Stimulated activated memory B cell treated with anti-CD40 and anti-IgM and Interleukin-4, amounts not matched to agents 10 μg/mL and 1 μg/mL and 100 μg/mL, for 72 hours (primary cell): ENCODE measurements at places on chromosomes 3 and 15.

DNA sequence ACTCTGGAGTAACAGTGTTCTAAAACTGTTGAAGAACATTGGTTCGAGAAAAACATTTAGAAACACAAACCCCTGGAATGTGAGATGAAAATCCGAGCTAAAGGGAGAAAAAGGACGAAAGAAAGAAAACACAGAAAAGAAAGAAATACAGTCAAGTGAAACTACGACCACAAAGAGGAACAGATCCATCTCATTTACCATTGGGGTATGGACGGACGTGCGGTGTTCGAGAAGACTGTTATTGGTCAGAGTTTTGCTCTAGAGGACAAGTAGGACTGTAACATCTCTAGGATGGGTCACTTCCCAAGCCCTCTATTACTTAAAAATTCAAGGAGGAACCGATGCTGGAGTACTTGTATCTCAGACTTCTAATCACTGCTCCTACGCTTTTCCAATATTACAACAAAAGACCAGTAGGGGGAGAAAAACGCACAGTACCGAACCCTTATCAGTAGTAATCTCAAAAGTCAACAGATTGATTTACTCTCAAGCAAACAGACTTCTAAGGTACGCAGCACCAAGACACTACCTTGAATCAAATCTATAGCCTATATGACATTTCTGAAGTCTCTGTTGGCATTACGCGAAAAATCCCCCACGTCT, 1.1 kb upstream of the PIK3CA start:
- peak; percentile 39 for ATAC-seq

GRCh38 chr15:66746231-66746605, 44.2 kb downstream of the SMAD6 start:
- no peak for ATAC-seq

GRCh38 chr15:99981839-99982658, 248.8 kb upstream of the LYSMD4 start:
- no peak for ATAC-seq

GRCh38 chr3:47849186-47849698, 46.3 kb downstream of the DHX30 start:
- ATAC-seq, result no peak

DNA sequence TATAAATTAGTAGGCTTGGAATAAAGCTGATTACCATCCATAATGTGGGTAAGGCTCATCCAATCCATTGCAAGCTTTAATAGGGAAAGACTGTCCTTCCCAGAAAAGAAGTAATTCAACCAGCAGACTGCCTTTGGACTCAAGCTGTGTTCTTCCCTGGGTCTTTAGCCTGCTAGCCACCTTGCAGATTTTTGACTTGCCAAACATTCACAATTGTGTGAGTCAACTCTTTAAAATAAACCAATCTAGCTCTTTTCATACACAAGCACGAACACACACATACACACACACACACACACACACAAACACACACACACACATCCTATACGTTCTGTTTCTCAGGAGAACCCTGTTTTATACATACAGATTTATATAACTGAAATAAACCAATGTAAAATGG, 248.1 kb downstream of the NAALADL2 start:
- ATAC-seq, result no peak

DNA sequence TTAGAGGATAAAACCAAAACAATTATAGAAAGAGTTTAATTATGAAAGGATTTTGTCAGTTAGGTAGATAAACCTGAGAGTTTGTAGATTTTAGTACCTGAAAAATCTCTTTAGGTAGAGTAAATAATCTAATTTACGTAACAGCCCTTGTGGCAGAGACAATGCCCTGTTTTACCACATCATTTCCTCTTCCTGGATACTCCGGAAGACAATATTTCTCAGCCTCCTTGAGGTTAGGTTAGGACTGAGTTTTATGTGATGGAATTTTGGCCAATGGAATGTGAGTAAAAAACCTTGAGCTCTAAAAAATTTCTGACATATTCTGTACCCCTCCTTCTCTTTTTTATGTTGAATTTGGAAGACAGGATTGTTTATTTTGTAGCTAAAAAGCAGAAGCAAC, 50.7 kb upstream of the TPRG1 start:
- ATAC-seq, result no peak

GRCh38 chr3:32278714-32279113, 40.2 kb downstream of the CMTM8 start:
- no peak for ATAC-seq

GRCh38 chr3:113377158-113377557, 64.1 kb downstream of the CFAP44 start:
- ATAC-seq, result no peak

- no peak for ATAC-seq
These were observed 4.7 kb upstream of the DCBLD2 start for GRCh38 chr3:98906230-98906629.

GRCh38 chr3:15345608-15346137, 13.3 kb upstream of the SH3BP5 start:
- peak; percentile 98 for ATAC-seq

DNA sequence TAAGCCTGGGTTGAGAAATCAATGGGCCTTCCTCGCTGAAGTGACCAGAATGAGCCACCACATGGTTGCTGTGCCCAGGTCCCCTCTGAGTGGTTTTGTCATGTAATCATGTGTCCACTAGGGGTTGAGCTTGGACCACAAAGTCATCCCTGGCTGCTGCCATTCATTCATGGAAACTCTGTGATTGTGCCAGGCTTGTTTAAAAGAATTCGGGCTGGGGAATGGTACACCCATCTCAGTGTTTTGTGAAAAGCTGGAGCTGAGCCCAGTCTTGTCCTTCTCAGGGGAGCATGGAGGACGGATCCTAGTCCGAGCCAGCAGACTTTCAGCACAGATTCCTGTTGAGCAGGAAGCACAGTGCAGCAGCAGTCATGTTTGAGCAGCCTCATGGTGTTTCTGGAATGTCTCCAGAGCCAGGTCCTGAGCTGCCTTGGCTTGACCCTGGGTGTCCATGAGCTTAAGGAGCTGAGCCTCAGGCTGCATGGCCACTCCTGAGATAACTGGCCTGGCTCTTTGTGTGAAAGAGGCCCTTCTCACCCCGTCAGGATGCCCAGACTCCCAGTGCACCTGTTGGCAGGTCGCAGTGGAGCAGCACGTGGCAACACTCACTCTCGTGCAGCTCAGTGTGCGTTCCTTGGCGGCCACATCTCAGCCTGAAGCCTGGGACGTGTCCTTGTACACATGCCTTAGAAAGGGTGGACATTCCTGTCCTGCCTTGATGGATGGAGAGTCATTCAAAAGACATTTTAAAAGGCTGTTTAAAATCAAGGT, 260.3 kb upstream of the TPM1 start:
- ATAC-seq, result peak; percentile 46

GRCh38 chr15:69282104-69282743, 16.5 kb upstream of the PAQR5 start:
- ATAC-seq, result no peak

- no peak for ATAC-seq
These were observed 231.0 kb upstream of the RASGRP1 start for GRCh38 chr15:38795471-38796245.

DNA sequence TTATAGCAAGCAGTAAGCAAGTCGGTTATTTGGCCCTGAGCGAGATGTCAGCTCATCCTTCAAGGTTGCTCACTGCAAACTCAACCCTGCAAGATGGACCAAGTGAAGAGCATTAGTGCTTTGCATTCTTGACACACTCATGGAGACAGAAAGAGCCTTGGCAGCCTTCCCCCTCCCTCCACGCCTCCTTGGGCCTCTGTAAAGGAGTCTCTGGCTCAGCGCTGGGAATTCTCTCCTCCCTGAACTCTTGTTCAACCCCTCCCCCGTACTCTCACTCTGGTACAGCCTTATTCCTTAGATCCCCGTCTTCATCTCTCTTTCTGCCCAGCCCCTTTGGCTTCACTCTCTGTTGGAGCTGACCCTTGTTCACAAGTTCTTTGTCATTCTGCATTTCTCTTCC, 2.2 kb upstream of the CX3CR1 start:
- ATAC-seq, result no peak

DNA sequence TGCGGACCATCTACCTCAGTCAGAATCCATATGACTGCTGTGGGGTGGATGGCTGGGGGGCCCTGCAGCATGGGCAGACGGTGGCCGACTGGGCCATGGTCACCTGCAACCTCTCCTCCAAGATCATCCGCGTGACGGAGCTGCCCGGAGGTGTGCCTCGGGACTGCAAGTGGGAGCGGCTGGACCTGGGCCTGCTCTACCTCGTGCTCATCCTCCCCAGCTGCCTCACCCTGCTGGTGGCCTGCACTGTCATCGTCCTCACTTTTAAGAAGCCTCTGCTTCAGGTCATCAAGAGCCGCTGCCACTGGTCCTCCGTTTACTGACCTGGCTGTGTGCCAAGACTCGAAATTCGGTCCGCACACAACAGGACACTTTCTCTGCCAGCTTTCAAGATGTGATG, 21.9 kb downstream of the NRROS start:
- ATAC-seq, result no peak

- no peak for ATAC-seq
These were observed 19.4 kb downstream of the TGFBR2 start for GRCh38 chr3:30625541-30626438.
